Activated naive CD4-positive, alpha-beta T cell treated with anti-CD3 and anti-CD28 coated beads for 36 hours (primary cell): ENCODE measurements at places on chromosomes 12 and 14. TPM values are rescaled to one million over a fixed set of nuclear protein-coding genes. Genes with fewer than 3 reads are reported as not detected.

Gene PIWIL1
- not detected for total RNA-seq

Gene LALBA
- total RNA-seq, result not detected

Gene OTOGL
- total RNA-seq, result not detected

Gene SMCO3
- not detected for total RNA-seq

Gene BCL2L2
- total RNA-seq, result 0.60 TPM

Gene SOX5
- 0.41 TPM for total RNA-seq

DNA sequence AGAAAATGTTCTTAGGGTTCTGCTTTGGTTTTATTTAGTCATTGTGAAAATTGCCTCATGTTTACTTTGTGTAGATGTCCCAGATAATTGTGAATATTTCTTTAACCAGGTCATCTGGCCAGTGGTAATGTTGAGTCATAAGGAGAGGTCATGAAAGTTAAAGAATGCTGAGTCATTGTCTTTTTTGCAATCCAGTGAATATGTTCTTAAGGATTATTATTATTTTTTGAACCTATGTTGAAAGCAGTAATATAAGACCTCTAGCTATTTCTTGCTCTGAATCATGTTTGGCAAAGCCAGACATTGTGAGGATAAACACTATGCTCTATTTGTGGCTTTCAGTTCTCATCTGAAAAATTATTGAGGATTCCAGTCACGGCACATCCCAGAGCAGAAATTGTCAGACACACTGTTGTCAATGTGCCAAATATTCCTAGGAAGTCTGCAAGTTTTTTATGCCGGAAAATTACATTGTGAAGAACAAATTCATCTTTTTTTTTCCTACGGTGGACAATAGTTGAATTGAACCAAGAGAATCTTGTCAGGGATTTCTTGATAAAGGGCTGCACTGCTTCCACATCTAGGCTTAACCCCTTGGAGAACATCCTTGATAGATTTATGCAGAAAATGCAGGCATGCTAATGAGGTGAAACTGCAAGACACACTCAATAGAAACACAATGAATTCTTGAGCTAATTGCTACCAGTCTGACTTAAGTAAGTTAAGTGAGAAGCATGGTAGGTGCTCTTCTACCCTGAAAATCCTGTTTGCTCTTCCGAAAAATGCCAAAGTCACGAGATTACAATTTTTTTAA lies 369.6 kb downstream of the ATP23 start:
- no peaks in the 10 kb centered on the region for H3K36me3 ChIP-seq
- H3K4me3 ChIP-seq, result no peak overlapping the region
- no peak overlapping the region for H3K27ac ChIP-seq
- H3K27me3 ChIP-seq, result no peaks in the 10 kb centered on the region
- no peaks in the 10 kb centered on the region for H3K4me1 ChIP-seq

GRCh38 chr12:115312901-115313300 lies 628.9 kb upstream of the TBX3 start:
- H3K36me3 ChIP-seq, result no peaks in the 10 kb centered on the region
- no peak overlapping the region for H3K4me3 ChIP-seq
- no peaks in the 10 kb centered on the region for H3K27me3 ChIP-seq
- no peaks in the 10 kb centered on the region for H3K4me1 ChIP-seq
- no peak overlapping the region for H3K27ac ChIP-seq

- no peak for DNase-seq
- H3K27me3 ChIP-seq, result no peaks in the 10 kb centered on the region
- no peaks in the 10 kb centered on the region for H3K4me1 ChIP-seq
- no peak overlapping the region for H3K4me3 ChIP-seq
- no peak overlapping the region for H3K27ac ChIP-seq
- peaks cover under 1% of the 10 kb centered on the region for H3K36me3 ChIP-seq
These were observed 166.7 kb downstream of the TMEM117 start for GRCh38 chr12:44002607-44003006.

DNA sequence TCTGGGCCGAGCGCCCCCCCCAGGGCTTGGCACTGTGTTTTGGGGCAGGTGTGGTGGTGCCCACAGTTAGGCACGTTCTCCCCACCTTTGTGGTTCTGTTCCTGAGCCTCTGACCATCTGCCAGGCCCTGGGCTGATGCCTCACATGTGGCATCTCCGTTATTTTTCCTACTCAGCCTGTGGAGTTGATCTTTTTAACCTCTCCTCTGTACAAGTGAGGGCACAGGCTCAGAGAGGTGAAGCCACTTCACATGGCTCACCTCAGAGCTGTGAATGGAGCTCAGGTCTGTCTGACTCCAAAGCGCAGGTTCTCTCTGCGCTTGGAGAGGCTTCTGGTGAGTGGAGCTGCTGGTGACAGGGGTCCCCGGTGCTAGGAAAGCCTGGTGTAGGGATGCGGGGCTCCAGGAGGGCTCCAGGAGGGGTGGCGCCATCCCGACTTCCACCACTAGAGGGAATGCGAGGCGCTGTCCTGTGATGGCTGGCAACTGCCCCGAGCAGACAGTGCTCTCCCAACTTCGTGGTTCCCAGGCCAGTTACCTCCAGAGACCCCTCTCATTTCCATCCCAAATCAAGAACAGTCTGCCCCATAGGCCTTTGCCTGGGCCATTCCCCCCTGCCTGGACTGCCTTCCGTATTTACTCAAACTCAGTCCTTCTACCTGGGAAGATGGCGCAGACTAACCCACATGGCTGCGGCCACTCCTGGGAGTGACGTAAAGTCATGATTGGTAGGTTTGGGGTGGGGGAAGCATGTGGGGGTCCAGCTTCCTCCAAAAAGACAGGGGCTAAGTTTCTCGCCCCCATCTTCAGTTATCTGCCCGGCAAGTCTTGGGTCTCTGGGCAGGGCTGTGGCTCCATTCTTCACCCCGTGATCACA lies 9.9 kb downstream of the BCL7A start:
- no peaks in the 10 kb centered on the region for H3K4me1 ChIP-seq
- no peaks in the 10 kb centered on the region for H3K36me3 ChIP-seq
- peak; percentile 63 for DNase-seq
- no peak overlapping the region for H3K4me3 ChIP-seq
- no peak overlapping the region for H3K27ac ChIP-seq

- H3K27ac ChIP-seq, result no peak overlapping the region
- peak overlapping the region; percentile 61 for H3K4me3 ChIP-seq
- no peaks in the 10 kb centered on the region for H3K36me3 ChIP-seq
- DNase-seq, result peak; percentile 30
- peaks cover 10% of the 10 kb centered on the region for H3K27me3 ChIP-seq
- H3K4me1 ChIP-seq, result peaks cover 6% of the 10 kb centered on the region
These were observed 78.7 kb downstream of the NEDD1 start for GRCh38 chr12:96985515-96986362.

DNA sequence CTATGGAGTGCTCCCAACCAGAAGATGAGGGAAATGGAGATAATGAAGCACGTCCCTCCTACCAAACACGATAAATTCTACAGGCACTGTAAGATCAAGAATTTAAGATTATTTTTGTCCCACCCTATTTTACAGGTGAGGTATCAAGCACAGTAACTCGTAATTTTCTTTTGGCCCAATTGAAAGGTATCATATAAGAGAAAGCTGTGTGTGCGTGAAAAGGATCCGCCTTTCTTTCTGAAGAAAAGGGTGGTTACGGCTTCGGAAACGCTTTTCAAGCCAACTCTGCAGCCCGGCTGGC lies 733 bp upstream of the KLHDC2 start:
- DNase-seq, result no peak

DNA sequence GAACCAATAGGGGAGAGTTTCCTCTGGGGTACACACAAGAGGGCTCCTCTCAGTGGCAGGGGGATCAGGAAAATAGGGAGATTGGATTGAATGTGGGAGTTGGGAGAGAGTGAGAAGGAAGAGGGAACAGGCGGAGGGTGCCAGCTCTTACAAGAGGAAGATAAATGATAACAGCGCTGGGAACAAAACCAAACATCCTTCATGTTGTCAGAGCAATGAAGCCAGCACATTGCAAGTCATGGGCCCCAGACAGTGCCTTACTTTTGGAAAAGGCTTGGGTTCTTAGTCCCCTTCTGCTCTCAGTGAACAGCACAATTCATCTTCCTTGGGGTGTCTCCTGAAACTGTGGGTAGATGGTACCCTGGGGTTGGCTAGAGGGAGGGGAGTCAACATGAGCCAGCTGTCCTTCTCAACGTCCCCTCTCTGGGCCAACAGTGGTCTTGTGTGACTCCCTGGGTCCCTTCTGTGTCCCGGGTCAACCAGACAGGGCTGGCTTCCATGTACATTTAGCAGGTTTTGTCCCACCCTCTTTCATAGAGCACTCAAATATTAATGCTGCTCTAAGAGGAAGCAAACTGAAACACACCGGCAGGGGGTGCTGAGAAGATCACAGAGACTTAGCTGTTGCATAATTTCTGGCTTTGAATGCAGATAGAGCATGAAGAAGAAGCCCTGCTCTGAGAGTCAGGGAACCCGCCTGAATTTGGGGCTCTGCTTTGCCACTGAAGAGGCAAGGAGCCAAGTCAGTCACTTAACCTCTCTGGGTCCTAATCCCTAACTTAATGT lies 138.5 kb downstream of the ESRRB start:
- no peak overlapping the region for H3K27ac ChIP-seq
- DNase-seq, result peak; percentile 34
- H3K27me3 ChIP-seq, result peaks cover 13% of the 10 kb centered on the region

GRCh38 chr14:75554482-75554881 lies 23.9 kb upstream of the FLVCR2 start:
- DNase-seq, result no peak
- no peaks in the 10 kb centered on the region for H3K27me3 ChIP-seq
- H3K4me1 ChIP-seq, result peaks cover 37% of the 10 kb centered on the region
- H3K4me3 ChIP-seq, result no peak overlapping the region

DNA sequence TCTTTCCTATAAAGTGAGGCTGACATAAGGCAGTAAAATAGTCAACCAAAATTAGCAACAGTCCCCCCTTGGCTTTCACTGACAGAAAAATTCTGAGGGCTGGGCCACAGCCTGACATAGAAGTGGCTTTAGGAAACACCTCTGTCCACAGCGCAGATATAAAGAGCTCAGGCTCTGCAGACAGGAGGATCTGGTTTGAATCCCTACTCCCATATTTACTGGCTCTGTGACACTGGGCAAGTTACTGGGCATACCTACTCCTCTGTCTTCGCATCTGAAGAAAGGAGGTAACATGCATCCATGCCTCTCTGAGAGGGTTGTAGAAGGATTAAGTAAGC lies 95.3 kb downstream of the STXBP6 start:
- DNase-seq, result no peak
- H3K36me3 ChIP-seq, result no peaks in the 10 kb centered on the region
- no peak overlapping the region for H3K4me3 ChIP-seq
- no peaks in the 10 kb centered on the region for H3K4me1 ChIP-seq
- no peak overlapping the region for H3K27ac ChIP-seq

- DNase-seq, result no peak
- H3K4me3 ChIP-seq, result no peak overlapping the region
- no peak overlapping the region for H3K27ac ChIP-seq
- no peaks in the 10 kb centered on the region for H3K4me1 ChIP-seq
- no peaks in the 10 kb centered on the region for H3K36me3 ChIP-seq
- H3K27me3 ChIP-seq, result no peaks in the 10 kb centered on the region
These were observed 501.5 kb upstream of the USP15 start for GRCh38 chr12:61758661-61759060.

DNA sequence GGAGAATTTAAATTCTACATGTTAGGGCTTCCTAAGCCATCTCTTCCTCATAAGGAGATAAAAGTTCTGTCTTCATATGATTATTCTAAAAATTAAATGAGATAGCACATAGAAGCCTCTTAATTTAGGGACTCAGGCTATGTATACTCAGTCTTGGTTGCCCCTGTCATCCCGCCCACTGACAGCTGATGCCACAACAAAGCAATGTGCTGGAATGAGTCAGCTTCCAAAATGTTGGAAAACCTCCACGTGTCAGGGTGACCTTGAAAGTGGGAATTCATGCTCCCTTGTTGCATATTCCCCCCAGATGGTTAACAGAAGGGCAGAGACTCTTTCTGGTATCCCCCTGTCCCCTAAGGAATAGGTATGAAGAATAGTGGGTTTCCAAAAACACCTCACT lies 238.0 kb upstream of the DDHD1 start:
- H3K4me1 ChIP-seq, result no peaks in the 10 kb centered on the region
- no peak overlapping the region for H3K27ac ChIP-seq
- H3K36me3 ChIP-seq, result peaks cover 3% of the 10 kb centered on the region
- no peak overlapping the region for H3K4me3 ChIP-seq
- DNase-seq, result no peak

DNA sequence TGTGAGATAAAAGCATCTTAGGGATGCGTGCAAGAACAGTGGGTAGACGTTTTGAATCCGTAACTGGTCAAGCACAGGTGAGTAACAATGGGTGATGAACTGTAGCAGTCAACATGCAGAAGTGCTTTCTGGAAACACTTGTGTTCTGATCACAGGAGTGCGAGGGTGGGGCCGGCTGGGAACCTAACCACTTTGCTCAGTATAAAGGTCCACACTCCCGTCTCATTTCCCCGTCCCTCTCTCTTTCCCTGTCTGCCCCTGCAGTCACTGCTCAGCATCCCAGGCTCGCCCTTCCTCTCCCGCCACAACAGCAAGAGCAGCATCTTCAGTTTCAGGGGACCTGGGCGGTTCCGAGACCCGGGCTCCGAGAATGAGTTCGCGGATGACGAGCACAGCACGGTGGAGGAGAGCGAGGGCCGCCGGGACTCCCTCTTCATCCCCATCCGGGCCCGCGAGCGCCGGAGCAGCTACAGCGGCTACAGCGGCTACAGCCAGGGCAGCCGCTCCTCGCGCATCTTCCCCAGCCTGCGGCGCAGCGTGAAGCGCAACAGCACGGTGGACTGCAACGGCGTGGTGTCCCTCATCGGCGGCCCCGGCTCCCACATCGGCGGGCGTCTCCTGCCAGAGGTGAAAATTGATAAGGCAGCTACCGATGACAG lies 127.1 kb downstream of the FIGNL2 start:
- peak overlapping the region; percentile 41 for H3K4me3 ChIP-seq
- no peak overlapping the region for H3K27ac ChIP-seq
- peaks cover 9% of the 10 kb centered on the region for H3K4me1 ChIP-seq
- peak; percentile 69 for DNase-seq

DNA sequence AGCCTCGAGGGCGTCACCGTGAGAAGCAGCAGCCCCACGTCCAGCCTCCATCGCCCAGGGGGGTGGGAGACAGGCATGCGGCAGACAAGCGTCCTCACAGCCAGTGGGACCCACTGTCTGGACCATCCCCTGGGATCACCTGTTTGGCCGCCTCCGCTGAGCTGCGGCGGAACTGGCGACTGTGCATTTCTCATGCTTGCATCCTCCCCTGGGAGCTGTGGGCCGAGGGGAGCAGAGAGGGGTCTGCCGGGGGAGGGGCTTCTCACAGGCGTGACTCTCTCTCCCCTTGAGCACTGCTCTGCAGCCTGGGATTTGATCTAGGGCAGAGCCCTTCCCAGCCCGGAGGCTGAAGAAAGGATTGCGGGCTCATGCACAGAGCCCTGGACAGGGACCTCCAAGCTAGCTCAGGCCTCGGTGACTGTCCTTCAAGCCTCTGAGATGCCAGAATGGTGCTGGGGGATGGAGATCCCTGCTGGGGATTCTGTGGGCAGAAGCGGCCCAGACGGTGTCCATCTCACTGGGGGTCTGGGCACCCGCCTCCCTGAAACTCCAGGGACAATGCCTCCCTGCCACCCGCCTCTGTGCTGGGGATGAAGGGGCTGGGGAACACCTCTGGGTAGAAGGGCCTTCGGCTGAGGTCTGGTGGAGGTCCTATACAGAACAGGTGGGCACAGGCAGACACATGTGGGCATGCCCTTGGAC lies 61.1 kb downstream of the PRIMA1 start:
- no peaks in the 10 kb centered on the region for H3K27me3 ChIP-seq
- no peak overlapping the region for H3K4me3 ChIP-seq
- H3K36me3 ChIP-seq, result no peaks in the 10 kb centered on the region
- H3K27ac ChIP-seq, result no peak overlapping the region
